ENCODE measurements at places on chromosomes 2 and 18.

DNA sequence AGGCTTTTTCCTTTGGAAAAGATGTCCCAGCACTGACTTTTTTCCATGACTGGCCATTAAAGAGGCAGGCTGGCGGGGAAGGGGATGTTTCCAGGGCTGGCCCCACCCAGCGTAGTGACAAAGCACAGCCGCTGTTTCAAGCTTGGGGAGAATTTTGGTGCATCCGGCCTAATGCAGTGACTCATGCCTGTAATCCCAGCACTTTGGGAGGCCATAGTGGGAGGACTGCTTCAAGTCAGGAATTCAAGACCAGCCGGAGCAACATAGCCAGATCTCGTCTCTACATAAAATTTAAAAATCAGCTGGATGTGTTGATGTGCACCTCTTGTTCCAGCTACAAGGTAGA lies 78.0 kb upstream of the SH3BP4 start:
- no peak for DNase-seq

DNA sequence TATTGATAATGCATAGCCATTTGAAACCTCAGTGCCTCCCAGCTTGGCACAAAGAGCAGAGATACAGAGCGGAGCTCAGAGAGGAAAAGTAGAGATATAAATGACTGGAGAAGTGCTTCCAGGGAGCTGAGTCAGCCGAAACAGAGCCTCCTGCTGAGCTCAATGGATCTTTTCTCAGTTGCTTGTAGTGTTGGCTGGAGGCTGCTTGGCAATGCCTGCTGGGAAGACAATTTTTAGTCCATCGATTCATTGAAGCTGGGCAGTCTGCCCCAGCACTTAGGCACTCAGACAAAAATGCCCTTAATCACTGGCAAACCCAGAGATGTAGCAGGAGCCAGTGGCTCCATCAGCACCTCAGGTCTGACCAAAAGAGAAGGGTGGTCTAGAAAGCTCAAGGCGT lies 81.3 kb upstream of the SETBP1 start:
- no peak for DNase-seq

- no peak for DNase-seq
Observed at GRCh38 chr2:29881089-29881730, 40.2 kb downstream of the ALK start.

GRCh38 chr18:6370886-6371635 lies 43.6 kb downstream of the L3MBTL4 start:
- DNase-seq = no peak

GRCh38 chr2:199979832-199980628 lies 24.6 kb downstream of the MAIP1 start:
- peak; percentile 75 for DNase-seq

- no peak for DNase-seq
Observed at GRCh38 chr2:130389783-130390182, 33.9 kb downstream of the PTPN18 start.

GRCh38 chr2:85459771-85460170 lies 41.3 kb downstream of the SH2D6 start:
- DNase-seq = no peak

DNA sequence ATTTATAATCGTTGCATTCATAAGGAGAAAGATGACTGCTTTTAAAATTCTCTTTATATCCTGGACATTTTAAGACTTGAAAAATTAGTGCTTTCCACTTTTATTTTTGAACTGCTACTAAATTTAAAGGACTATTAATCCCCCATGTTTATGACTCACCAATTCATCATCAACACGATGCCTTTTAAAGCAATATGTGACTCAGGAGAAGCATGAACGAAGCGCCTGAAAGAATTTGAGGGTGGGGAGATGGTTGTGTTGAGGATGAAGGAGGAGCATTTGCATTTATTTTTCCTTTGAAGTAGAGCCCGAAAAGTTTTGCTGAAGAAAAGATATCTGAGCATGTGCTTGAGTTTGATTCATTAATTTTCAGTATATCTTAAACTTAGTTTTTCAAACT lies 192.2 kb upstream of the LRRTM1 start:
- DNase-seq = no peak

GRCh38 chr2:120310136-120310535 lies 35.8 kb upstream of the INHBB start:
- DNase-seq = no peak

Data from stimulated activated CD8-positive, alpha-beta memory T cell treated with anti-CD3 and anti-CD28 coated beads, Interleukin-15, amount 100 ng/mL, for 1 hour (primary cell).